ENCODE measurements at places on chromosomes 1 and 21.

DNA sequence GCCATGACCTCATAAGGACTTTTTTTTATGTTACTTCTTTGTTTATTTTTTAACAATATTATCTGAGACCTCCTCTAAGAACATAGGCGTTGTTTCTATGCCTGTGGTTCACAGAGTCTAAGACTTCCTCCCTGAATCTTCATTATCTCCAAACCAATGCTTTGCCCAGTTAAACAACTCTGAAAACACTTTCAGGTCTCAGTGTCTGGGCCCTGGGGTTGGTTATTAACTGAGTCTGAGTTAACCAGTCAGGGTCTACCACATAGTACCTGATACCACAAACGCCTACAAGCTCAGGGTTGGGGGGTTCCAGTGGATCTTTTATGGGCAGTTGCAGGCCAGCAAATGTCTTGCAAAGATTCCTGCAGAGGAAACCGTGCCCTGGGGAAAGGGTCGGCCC lies 138.2 kb downstream of the AJAP1 start:
- no peak for DNase-seq

- DNase-seq: no peak
Observed at GRCh38 chr1:184840596-184840995, 85.9 kb upstream of the EDEM3 start.

- DNase-seq: no peak
Observed at GRCh38 chr1:154860156-154860870, 9.8 kb downstream of the KCNN3 start.

GRCh38 chr1:1832166-1832565 lies 53.9 kb upstream of the NADK start:
- no peak for DNase-seq

DNA sequence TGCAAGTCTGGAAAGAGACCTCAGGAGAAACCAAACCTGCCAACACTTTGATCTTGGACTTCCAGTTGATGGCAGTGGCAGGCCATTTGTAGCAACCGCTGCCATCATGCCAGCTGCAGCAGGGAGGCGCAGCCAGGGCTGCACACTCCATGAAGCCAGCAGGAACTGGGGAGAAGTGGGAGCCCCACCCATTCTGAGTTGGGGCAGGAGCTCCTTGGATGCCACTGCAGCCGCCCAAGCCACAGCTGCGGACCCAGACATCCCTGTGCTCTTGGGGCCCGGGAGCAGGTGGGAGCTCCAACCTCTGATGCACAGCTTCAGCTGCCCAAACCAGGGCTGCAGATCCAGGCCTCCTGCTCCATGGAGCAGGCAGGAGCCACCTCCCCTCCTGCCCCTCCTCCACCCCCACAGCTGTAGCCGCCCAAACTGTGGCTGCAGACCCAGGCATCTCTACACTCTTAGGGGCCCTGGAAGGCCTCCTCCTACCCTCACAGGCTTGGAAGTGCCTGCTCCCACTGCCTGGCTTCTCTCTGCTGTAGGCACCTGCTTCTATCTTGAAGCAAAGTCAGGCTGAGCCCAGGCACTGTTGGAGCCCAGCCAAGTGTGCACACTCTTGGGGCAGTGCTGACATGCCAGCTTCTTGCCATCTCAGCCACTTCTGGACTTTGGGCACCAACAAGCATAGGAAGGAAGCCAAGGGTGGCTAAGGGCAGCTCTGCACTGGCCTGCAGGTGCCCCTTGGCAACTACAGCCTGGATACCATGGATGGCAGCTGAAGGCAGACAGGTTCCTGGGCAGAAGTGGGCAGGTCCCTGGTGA lies 20.0 kb upstream of the DISP1 start:
- peak; percentile 18 for DNase-seq

Data from fibroblast of gingiva (primary cell).